AG09309 (cell line): ENCODE measurements at places on chromosomes 3 and 15.

DNA sequence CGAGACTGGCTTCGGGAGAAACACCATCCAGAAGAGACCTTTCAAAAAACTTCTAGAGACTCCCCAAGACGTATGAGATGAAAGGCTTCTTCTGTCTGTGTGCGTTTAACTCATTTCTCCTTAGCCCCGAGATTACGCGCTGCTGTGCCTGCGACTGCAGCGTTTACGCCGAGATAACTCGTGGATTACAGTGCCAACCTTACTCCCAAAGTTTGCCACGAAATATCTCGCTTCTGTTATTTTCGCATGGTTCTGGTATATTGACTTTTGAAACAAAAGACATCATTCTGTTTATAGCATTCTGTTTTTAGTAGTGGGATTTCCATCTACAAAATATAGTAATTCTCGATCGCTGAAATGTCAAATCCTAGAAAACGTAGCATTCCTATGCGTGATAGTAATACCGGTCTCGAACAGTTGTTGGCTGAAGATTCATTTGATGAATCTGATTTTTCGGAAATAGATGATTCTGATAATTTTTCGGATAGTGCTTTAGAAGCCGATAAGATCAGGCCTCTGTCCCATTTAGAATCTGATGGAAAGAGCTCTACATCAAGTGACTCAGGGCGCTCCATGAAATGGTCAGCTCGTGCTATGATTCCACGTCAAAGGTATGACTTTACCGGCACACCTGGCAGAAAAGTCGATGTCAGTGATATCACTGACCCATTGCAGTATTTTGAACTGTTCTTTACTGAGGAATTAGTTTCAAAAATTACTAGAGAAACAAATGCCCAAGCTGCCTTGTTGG lies 467 bp downstream of the PGBD4 start:
- DNase-seq = no peak

DNA sequence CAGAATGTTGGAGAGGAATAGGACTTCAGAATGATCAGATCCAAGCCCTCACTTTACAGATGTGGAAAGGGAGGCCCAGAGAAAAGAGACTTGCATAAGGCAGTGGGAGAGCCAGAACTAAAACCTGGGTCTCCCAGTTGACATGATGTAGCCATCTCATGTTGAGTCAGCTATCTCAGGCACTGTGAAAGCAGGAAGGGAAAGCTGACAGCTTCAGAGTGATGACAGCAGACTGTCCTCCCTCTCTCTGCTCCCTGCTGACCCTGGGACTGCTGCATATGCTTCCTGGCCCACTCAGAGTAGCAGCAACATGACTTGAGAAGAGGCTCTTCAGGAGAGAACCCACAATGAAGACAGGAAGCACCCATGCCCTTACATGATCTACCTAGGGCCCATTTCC lies 14.7 kb downstream of the FHIT start:
- DNase-seq = no peak

DNA sequence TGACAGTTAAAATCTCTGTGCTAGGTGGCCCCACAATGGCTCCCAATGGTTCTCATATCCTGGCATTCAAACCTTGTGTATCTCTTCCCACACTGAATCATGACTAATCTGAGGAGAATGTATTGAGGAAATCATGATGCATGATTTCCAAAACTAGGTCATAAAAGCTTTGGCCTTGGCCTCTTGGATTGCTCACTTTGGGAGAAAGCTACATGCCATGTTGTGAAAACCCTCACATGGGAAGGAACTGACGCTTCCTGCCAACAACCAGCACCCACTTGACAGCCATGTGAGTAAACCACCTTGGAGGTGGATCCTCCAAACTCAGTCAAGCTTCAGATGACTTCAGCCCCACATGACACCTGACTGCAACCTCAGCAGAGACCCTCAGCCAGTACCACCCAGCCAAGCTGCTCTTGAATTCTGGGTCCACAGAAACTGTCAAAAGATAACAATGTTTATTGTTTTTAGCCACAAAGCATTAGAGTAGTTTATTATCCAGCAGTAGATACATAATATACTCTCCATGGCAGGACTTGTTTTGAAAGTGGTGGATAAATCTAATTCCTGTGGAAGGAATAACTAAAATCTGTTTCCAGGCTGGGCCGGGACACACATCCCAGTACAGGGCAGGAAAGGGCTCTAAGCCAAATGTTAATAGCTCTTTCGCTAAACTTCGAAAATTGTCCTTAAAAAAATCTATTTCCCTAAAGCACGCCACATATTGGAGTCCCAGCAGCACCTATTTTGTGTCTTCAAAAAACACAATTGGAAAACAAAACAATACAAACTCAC lies 1.0 kb upstream of the ZNF620 start:
- DNase-seq = peak; percentile 98

GRCh38 chr3:45677033-45677446 lies 12.2 kb upstream of the SACM1L start:
- DNase-seq = peak; percentile 55

GRCh38 chr15:67118808-67119207 lies 53.4 kb downstream of the SMAD3 start:
- DNase-seq = no peak

DNA sequence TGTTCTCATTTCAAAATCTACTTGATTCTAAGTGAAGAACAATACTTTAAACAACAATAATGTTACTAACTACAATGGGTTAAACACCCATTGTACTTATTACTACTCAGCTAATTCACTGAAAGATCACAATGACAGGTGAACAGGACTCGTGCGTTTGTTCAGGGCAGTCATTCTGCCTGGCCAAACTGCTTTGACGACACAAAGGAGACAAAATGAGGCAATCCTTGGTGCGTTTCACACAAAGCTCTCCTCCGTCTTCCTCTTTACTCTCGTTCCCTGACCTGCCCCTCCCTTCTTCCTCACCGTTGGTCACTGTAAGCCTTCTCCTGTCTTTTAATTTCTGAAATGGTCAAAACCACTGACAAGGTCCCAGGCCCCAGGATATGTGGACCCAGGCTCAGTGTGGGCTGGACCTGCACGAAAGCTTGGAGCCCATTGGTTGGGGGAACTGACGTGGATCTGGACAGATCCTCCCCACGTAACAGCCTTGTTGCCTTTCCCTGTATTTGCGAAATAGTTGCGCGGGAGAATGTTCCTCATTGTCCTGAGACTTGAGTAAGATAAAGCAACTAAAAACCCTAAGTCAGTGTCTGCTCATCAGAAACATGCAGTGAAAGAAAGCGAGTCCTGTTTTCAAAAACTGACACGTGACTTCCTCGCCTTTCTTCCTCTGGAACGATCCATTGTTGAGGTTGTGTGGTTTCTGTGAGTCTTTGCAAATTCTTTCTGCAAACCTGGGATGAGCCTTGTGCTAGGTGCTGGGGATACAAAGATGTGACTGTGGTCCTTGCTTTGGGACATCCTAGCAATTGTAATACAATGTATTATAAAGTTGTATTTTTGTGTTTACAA lies 147.1 kb upstream of the RGMA start:
- DNase-seq = no peak

DNA sequence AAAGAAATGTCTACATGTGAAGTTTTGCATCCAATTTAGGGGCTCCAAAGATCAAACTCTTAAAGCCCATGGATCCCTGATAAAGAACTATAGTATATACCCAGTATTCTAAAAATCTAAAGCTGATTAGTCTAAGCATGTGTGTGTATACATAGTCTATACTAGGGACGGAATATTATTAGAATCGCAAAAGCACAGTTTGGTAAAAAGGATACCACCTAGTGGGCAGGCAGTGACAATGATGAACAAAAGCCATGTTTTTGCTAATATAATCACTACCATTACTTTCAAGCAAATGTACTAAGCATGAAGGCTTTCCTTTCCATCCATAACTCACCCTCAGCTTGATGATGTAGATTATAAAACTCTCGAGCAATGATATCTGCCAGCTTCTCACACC lies 16.5 kb downstream of the POLQ start:
- DNase-seq = no peak

- DNase-seq = no peak
These were observed 42.3 kb downstream of the BOC start for GRCh38 chr3:113253702-113254101.

GRCh38 chr3:192727032-192727847 lies at the start of gene FGF12:
TSS of gene FGF12 (minus strand) at chr3:192727541.
- DNase-seq = no peak

- no peak for DNase-seq
These were observed 223.4 kb upstream of the CGNL1 start for GRCh38 chr15:57152666-57153539.

GRCh38 chr15:101004500-101004899 lies 85.3 kb downstream of the LRRK1 start:
- DNase-seq = no peak

GRCh38 chr15:42194513-42194912 lies 13.6 kb downstream of the VPS39 start:
- DNase-seq = no peak

DNA sequence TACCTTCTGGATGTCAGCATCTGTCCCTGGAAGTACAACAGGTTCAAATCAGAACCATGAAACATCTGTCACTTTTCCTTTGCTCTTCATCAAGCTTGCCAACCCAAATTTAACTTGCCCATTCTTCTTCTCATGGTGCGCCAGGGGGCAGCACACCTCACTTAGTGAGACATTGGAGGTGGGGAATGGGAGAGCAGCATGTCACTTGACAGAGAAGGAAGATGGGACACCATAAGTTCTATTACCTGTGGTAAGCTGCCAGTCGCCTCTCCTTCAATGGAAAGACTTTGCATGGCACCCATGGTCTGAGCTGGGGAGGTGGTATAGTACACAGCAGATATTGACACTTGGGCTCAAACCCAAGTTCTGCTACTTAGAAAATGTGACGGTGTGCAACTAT lies 2.9 kb downstream of the SCN5A start:
- DNase-seq = no peak
